ENCODE measurements at places on chromosomes 2 and 18.
A peak's percentile ranks its signal among the peaks of the same experiment; 100 is the strongest.

DNA sequence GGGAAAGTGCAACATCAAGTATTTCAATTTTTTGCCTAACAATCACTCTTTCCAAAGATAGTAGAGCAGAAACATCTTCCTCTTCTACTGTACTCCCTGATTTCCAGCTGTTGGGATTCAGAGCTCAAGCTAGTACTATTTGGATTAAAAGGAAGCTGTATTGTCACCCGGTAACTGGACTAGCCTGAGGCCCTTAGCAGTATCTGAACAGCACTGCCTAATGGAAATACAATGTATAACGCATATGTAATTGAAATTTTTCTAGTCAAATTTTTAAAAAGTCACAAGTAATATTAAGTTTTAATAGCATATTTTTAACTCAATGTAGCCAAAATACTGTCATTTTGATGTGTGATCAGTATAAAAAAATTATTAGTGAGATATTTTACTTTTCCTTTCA, 86.2 kb downstream of the COX7A2L start:
- no peak for DNase-seq

GRCh38 chr2:196606516-196606915, 33.0 kb upstream of the CCDC150 start:
- no peak for DNase-seq

DNA sequence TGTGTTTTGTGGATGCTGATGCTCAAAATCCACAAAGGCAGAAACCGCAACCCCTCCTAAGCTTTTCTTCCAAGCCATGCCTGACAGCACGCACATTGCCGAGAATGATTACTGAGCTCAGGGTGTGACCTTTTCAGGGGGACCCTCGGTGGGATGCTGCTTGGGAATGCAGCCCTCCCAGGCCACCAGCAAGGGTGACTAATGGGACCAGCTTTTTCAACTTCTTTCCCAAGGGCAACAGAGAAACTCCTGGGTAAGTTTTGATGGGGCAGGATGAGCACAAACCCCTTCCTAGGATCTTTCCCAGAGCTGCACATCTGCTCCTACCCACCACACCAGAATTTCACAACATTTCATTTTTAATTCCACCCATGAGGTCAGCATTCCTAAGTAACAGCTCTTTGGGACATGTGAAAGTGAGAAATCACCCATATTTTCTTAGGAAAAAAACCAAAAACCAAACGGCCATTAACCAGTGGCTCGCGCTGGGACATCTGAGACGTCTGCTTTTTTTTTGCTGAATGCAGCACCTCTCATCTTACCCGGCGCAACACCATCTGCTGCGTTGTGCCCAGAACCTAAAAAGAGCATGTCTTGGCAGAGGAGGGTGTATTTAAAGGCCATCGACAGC, 119.0 kb downstream of the ARL4C start:
- DNase-seq = no peak

GRCh38 chr2:111634050-111634794, 249.8 kb downstream of the ANAPC1 start:
- DNase-seq = no peak

DNA sequence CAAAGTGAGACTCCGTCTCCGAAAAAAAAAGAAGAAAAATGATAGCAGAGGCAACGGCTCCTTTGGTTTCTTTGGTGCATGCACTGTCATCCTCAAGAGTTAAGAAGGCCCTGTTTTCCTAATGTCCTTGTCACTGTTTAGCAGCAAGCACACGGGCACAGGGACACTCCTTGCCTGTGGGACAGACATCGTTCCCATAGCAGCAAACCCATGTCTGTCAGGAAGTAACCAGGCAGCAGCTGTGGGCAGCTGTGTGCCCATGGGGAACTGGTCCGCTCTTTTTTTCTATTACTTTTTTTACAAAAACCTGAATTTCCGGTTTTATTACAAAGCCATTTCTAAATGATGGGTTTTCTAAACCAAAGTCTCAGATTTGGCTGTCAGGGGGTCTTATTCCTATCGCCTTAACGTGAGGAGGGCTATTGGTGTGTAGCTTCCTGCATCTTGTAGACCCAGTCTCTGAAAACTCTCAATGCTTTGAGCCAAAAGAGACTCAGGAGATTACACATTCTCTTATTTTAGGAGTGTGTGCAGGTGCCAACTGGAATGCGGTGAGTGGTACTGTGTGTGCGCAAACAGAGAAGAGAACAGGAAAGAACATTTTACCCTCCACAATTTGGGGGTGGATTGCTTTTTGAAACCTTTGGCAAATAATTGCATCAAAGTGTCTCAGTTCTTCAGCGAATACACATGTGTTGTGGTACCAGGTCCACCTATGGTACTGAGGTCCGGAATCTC, 109.6 kb downstream of the COLEC12 start:
- no peak for DNase-seq

DNA sequence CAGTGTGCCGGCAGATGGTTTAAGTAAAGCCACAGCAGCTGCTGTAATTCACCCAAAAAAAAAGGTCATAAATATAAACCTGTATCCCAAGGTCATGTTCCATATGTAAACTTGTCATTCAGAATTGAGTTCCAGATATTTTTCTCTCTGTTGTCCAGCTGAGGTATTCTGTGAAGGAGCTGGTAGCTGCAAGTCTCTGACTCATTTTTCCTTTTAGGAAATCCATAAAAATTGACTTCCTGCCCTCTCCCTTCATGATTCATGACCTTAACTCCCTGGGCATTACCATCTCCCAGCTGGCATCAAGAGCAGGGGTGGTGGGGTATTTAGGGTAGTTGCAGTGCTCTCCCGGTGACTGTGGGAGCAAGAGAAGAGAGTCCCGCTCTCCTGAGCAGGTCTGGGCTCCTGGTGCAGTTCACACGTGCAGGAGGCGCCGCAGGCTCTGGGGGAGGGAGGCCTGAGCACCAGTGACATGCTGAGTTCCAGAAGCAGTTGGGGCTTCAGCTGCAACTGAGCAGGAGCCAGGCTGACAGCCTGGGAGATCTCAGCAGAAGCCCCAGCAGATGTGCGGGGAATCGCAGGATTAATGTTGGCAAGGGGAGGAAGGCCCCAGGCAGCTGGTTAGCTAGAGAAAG, 192.6 kb downstream of the MGAT5 start:
- no peak for DNase-seq

DNA sequence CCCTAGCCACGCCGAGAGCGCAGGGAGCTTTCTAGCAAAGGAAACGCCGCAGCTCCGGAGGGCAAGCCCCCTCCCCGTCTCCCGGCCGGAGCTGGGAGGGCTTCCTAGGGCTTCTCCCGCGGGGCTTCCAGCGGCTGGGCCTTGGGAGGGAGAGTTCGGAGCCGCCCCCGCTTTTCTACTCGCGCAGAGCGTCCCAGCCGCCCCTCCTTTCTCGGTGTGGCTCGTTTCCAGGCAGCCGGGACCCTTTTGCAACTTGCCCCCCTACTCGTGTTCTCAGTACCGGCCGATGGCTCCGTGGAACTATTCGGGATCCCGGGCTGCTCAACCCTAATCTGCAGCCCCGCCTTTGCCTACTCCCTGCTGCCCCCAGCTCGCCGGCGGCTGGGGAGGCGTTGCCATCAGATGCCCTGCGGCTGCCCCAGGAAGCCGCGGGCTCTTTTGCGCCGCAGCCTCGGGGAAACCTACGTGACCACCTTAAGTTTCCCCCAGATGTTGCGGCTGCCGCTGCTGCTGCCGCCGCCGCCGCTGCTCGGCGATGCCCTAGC, 1.5 kb upstream of the NR4A2 start:
- peak; percentile 89 for DNase-seq

DNA sequence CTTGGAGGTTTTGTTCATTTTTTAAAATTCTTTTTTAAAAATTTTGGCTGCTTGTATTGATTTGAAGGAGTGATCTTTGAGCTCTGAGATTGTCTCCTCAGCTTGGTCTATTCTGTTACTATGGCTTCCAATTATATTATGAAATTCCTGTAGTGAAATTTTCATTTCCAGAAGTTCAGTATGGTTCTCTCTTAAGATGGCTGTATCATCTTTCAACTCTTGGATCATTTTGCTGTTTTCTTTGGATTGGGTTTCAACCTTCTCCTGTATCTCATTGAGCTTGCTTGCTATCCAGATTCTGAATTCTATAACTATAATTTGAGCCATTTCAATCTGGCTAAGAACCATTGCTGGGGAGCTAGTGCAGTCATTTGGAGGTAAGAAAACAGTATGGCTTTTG, 270.8 kb upstream of the NT5C1B start:
- DNase-seq = no peak

- peak; percentile 74 for DNase-seq
Observed at GRCh38 chr18:11994336-11994702, 13.0 kb downstream of the IMPA2 start.

GRCh38 chr2:231928481-231928880, 2.3 kb upstream of the NPPC start:
- DNase-seq = peak; percentile 53

- no peak for DNase-seq
Observed at GRCh38 chr2:205698286-205699268, 16.3 kb downstream of the NRP2 start.

DNA sequence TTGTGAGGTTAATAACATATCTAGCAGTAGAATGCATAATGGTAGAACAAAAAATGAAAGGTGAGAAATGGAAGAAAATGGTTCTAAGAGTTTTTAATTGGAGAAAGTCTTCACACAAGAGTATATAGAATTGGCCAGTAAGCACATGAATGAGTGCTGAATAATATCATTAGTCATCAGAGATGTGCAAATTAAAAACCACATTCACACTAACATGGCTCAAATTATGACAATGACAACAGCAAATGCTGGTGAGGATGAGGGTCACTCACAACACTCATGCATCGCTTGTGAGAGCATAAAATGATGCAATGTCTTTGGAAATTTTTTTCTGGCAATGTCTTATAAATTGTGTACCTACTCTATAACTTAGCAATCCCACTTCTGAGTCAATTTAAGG, 1355.4 kb upstream of the ACVR2A start:
- DNase-seq = no peak

- DNase-seq = no peak
Observed at GRCh38 chr18:29225351-29225750, 1048.4 kb upstream of the CDH2 start.
